ENCODE measurements at places on chromosomes 3 and 15. TPM values are rescaled to one million over a fixed set of nuclear protein-coding genes. Genes with fewer than 3 reads are reported as not detected.

The WDR49 gene
- 5.5 TPM for total RNA-seq

The TMEM40 gene
- total RNA-seq, result 2.3 TPM

The CCR8 gene
- not detected for total RNA-seq

The LIPC gene
- total RNA-seq, result 0.52 TPM

The SLC22A14 gene
- total RNA-seq, result not detected

DNA sequence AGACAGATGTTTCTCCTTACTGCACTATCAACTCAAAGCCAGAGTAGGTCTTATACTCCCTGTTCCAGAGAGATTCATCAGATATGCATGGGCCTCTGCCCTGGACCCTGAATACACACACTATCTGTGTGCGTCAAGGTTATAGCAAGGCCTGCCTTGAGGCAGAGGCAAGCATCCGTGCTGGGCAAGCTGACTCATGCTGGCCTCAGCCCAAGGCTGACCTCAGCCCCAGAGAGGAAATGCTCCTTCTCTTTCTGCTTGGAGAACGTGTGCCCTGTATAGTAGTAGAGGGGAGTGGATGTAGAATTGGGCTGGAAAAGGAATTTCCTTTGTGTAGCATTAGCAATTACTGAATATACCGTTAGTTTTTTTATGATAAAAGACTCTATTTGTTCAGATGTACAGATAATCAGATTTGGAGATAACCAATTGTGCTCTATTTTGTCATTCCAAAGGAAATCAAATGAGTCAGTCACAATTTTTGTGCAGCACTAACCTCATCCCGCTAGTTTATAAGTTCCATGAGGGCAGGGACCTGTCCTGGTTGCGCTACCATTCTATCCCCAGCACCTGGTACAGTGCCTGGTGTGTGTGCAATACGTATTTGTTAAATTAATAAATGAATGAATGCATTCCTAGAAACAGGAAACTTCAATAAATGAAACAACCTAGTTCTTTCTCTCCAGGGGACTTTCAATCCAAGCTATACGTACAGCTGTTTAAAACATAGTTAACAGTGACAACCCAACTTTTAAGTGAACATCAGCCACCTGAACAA, 13.3 kb upstream of the PAQR9 start:
- H3K4me1 ChIP-seq, result no peaks in the 10 kb centered on the region
- H3K27me3 ChIP-seq, result no peaks in the 10 kb centered on the region
- peak overlapping the region; percentile 43 for H3K27ac ChIP-seq
- peak; percentile 90 for DNase-seq

All from right atrium auricular region (tissue), 2 donors.